ENCODE measurements at places on chromosomes 7 and 10.

- no peak for DNase-seq
Measured at GRCh38 chr10:67288688-67289410, 363.0 kb downstream of the LRRTM3 start.

- DNase-seq, result peak; percentile 91
Measured at GRCh38 chr10:98309366-98310355, 41.7 kb upstream of the LOXL4 start.

GRCh38 chr7:29249860-29250259 lies 55.3 kb downstream of the CHN2 start:
- no peak for DNase-seq

DNA sequence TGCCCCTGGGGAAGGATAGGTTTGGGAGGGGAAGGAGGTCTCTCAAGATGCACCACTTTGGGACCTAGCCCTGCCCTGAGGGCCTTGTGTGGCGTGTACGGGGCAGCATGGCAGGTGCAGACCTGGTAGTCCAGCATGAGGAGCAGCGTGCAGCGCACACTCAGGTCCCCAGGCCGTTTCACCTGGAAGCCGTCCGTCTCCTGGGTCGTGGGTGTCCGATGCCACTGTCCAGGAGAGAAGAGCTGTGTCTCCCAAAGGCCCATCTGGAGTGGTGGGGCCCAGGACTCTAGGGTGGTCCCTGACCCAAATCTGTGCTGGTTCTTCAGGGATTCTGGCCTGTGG lies 6.8 kb downstream of the SMARCD3 start:
- no peak for DNase-seq

Measured in lung (tissue), 17 donors.